ENCODE measurements at places on chromosomes 12 and 14.

- no peak for DNase-seq
Observed at GRCh38 chr12:117671734-117672133, 297.1 kb downstream of the KSR2 start.

- no peak for DNase-seq
Observed at GRCh38 chr14:51317373-51317772, 77.3 kb downstream of the TMX1 start.

GRCh38 chr14:34134484-34134883 lies 183.6 kb upstream of the EGLN3 start:
- DNase-seq = no peak

GRCh38 chr14:99183311-99183710 lies 88.7 kb downstream of the BCL11B start:
- no peak for DNase-seq
